ENCODE measurements at places on chromosomes 16 and 17.

GRCh38 chr16:89396156-89396555, 94.2 kb downstream of the ANKRD11 start:
- no peak for DNase-seq

DNA sequence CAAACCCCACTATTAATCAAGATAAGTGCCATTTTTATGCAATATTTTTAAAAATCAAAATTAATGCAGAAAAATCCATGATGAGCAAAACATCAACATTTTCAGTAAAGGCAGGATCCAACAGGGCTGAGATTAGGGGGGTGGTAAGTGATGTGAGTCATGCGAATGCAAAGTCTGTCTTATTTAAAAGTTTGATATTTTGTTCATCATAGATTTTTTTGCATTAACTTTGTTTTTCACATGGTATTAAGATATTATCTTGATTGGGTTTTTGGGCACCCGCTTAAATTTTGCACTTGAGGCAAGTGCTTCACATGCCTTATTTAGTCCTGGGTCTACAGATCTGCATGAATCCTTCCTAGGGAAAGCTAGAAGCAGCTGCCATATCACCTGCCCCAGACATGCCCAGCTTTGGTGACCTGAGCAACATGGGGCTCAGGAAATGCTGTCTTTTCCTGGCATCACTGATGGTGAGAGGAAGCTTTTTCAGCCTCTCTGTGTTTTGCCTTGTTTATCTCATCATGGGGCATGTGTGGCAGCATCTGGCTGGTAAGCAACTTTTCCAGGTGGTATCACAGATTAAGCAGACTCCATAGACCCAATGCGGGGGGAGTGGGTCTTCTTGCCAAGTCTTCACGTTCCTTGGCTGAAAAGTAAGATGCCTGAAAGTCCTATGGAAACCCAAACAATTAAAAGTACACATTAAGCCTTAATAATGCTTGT, 57.6 kb upstream of the NFAT5 start:
- peak; percentile 9 for DNase-seq

GRCh38 chr17:61456061-61456681, 3.9 kb downstream of the TBX4 start:
- peak; percentile 78 for DNase-seq

- DNase-seq = no peak
Observed at GRCh38 chr17:19719355-19720209, 3.2 kb upstream of the SLC47A2 start.

DNA sequence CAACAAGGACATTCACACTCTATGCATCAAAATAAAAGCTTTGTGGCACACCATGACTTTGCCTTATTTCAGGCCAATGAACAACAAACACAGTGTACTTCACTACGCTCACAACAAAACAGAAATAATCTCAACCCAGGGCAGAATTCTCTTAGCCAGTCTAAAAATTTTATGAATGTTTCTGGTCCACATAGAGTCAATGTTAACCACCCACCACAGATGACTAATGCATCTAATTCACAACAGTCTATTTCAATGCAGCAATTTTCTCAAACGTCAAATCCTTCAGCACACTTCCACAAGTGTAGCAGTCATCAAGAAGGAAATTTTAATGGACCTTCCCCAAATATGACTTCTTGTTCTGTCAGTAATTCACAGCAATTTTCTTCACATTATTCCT, 101.7 kb downstream of the CHD9 start:
- no peak for DNase-seq

DNA sequence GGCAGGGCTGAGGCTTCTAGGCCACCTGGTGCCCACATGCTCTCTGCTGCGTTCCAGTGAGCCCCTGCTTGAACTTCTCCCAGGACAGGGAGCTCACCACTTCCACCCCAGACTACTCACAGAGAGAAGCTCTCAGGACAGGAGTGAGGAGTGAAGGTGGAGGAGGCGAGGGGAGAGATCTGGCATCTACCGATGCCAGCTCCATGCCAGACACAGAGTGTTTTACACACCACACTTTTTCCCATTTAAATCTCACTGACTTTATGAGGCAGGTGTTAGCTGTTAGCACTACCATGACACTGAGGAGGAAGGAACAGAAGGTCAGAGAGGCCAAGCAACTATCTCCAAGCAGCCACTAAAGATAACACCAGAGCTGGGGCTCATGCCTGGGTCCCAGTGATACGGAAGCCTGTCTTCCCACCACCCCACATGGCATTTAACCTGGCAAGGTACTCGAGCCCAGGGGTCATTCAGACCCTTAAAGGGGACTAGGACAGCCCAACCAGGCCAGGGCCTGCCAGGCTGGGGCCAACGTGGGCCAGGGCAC, 6.8 kb downstream of the FAM83G start:
- DNase-seq = no peak

DNA sequence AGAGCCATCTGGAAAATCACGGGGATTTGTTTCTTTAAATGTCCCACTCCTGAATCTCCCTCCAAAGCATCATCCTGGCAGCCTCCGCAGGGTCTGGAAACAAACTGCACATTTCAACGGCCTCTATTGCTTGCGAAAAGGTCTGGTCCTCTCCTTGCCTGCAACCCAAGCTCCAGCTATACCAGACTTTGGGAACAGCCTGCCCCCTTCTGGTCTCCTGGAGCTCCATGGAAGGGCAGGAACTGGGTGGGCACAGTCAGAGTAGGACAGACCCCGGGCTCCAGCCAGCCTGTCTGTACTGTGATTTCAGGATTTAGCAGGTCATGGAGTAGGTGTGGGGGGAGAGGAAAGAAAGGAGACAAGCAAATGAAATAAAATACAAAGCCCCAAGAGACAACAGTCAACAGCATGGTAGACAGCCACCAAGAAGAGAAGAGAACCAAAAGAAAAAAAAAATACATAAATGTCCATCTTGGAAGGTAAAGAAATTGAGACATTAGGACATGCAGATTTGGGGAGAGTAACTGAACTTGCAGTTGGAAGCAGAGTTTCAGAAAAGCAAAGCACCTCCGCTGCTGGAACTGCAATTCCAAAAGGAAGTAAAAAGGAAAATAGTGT, 2.7 kb downstream of the XYLT1 start:
- DNase-seq = no peak

DNA sequence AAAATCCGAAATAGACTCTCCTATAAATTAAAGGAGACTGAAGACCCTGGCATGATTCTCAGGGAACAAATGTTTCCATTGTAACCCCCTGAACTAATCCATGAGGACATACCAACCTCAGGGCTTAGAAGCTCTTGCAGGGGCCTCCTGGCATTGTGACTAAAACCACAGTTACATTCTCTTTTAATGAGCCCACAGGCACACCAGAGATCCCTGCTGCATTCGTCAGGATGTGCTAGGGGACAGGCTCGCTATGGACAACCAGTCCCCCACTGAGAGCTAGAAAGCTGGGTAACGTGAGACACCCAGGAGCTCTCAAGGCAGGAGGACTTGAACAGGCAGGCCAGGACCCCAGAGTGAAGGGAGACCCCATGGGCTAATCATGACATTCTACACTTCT, 140.6 kb upstream of the TNRC6C start:
- no peak for DNase-seq

DNA sequence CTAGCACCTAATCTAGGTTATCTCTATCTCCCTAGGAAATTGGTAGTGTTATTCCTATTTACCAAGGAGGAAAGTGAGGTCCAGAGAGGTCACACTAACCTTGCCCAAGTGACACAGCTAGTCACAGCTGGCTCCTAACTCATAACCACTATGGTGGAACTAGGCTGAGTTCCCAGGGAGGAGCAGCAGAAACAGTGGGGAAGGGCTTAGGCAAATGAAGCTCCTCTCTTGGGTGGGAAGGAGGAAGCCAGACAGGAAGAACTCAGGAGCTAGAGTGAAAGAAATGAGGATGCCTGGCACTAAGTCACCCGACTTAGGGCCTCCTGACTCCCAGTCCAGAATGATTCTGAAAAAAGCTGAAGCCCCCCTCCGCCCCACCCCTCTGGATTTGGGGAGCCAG, 34.5 kb downstream of the PSME3IP1 start:
- no peak for DNase-seq

GRCh38 chr16:4142268-4142667, 26.0 kb upstream of the ADCY9 start:
- DNase-seq = no peak

GRCh38 chr17:78886954-78887353, 16.0 kb downstream of the CEP295NL start:
- DNase-seq = no peak

- no peak for DNase-seq
Observed at GRCh38 chr16:23353440-23353839, 51.3 kb downstream of the SCNN1B start.

- no peak for DNase-seq
Observed at GRCh38 chr17:81646869-81647600, 9.3 kb downstream of the PDE6G start.

GRCh38 chr16:57800200-57801097, 1.8 kb downstream of the KIFC3 start:
- no peak for DNase-seq

DNA sequence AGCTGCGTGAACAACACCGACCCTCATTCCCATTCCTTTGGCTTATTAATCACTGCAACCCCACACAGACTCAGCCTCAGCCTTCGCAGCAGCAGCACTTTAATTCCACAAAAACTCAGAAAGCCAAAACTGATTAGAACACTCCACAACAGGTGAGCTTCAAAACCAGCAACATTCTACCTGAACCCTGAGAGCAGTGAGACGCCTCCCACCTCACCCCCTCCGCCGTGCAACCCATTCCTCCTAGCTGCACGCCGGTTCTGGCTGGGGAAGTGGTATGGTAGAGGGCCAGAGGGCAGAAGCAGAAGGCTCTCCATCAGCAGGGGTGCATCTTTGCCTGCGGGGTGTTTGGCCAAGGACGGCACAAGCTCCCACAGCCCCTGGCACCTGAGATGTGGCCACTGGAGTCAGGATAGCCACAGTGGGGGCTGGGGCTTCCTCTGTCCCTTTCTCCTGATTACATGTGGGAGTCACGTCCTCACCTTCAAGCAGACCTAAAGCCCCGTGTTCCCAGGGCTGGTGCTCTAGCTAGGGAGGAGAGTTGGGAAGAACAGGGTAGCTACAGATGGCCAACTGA, 1.6 kb downstream of the BORCS6 start:
- no peak for DNase-seq

DNA sequence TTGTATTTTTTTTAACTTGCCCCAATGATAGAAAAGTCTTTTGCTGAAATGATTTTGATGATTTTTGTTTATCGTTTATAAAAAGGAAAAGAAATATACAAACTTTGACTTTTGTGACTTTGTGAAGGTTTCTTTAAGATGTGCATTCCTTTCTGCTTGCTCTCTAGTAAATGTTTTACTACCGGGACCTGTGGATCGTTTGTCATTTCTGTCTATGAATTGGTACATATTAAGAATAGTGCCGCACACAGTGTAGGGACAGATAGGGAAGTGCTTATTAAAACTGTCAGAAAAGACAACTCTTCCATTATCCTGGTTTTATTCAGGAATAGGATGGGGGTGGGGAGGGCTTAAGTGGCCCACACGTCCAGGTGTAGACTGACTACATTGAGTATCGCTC, 8.1 kb upstream of the PSMC5 start:
- DNase-seq = no peak

DNA sequence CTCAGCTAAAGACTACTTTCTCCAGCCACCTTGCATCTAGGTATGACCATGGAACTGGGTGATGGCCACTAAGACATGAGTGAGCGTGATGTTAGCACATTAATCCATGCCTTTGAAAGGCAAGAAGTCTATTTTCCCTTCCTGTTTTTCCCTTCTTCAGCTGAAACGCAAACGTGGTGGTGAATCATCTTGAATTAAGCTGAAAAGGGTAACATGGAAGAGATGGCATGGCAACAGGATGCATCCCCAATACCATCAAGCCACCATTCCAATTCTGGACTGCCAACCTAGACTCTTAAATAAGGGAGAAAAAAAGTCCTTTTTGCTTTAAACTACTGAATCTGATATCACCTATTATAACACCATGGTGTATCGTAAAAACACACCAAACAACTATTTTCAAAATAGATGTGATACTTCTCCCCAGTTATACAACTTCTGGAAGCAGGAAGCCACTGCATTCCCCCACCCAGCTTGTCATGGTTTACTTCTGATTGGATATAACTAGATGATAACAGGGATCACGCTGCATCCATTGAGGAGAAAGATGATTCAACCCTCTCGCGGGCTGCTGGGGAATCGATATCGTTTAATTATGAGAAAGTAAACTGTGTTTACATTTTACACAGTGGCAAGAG, 368.6 kb downstream of the CDH13 start:
- no peak for DNase-seq

DNA sequence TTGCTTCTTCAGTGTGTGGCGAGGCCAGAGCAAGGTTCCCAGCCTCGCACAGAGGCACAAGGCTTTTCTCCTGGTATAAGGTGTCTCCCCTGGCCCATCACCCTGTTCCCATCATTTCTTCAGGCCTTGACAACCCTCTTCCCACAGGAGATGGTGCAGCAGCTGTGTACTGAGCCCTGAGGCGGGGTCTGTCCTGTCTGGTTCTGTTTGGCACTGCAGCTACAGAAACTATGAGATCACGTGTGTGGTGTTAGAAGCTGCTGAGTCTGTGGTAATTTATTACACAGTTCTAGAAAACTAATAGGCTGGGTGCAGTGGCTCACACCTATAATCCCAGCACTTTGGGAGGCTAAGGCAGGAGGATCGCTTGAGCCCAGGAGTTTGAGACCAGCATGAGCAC, 7.2 kb downstream of the PLA2G15 start:
- DNase-seq = no peak

DNA sequence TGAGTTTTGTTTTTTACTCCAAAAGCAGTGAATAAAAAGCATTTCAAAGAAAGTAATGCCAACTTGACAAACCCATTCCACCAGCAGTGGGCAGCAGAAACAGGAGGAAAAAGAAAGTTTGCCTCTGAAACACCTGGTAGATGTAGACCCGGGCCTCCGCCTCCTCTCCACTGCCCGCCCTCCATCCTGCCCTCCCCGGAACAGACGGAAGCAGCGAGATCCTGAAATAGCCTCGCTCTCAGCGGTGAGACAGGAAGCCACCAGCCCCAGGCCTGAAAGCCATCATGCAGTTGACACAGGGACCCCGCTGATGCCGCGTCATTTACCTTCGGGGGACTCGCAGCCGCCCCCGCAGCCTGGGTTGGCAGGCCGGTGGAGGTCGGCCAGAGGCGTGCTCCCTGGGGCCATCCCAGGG, 67.8 kb downstream of the C16orf78 start:
- DNase-seq = no peak

GRCh38 chr16:13139661-13140241, 238.4 kb downstream of the SHISA9 start:
- no peak for DNase-seq

DNA sequence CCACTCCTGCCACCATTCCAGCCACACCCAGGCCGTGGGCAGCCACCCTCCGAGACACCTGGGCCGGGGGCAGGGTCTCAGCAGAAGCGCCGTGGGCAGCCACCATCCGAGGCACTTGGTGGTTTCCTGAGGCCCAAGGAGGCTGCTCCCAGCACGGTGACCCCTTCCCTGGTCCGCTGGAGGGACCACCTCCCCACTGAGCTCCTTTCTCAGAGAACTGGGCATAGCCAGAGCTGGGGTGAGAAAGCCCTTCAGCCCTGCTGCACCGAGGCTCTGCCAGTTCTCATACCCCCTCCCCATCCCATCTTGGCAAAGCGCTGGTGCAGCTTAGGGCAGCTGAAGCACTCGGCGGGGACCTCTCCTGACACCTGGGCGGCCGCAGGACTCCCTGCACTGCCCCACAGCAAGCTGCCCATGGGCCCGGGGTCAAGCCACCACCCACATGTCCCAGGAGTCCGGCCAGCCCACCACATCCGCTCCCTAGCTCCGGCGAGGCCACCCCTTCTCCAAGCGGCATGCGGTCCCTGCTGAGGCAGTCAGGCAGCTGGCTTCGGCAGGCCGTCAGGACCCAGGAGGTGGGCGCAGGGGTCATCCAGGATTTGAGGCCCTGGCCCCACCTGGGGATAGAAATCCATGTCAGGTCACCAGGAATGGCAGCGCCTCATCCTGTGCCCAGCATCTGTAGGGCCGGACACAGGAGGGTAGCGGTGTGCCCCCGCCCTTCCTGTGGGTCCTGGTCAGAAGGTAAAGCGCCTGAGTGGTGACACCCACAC, 1.3 kb upstream of the CYBA start:
- no peak for DNase-seq

Data from mesenteric fat pad (tissue), 1 donor.